ENCODE measurements at places on chromosomes 12 and 14.

- DNase-seq: peak; percentile 82
Observed at GRCh38 chr12:91023326-91024004, 18.7 kb upstream of the EPYC start.

DNA sequence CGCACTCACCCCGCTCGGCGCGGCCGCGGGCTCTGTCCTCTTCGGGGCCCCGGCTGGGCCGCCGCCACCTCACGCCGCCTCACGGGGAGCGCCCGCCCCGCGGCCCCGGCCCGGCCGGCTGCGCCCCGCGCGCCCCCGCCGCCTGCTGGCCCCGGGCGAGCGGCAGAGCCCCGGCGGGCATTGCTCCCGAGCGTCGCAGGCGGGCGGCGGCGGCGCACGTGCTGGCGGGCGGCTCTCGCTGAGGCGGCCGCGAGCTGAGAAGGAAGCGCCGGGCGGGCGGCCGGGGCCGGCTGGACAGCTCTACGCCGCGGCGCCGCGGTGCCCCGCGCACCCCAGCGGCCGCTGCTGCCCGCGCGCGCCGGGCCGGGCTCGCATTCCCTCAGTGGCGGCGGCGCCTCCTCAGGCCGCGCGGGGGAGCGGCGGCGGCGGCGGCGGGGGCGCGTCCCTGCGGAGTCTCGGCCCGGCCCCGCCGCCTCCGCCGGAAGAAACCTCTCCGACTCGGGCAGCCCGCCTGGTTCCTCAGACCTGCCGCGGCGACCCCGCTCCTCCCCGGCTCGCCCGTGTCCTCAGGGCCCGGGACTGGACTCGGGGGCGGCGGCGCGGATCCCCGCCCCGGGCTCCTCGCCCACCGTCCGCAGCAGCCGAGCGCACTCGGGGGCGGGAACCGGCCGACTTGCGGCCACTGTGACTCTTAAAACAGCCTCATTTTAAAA lies at the start of gene PITPNM2:
Gene PITPNM2 (minus strand): TSS at position 347 of the 713 bp plus-strand sequence. CDS start 116,500 bp downstream, outside the sequence.
- DNase-seq: no peak

DNA sequence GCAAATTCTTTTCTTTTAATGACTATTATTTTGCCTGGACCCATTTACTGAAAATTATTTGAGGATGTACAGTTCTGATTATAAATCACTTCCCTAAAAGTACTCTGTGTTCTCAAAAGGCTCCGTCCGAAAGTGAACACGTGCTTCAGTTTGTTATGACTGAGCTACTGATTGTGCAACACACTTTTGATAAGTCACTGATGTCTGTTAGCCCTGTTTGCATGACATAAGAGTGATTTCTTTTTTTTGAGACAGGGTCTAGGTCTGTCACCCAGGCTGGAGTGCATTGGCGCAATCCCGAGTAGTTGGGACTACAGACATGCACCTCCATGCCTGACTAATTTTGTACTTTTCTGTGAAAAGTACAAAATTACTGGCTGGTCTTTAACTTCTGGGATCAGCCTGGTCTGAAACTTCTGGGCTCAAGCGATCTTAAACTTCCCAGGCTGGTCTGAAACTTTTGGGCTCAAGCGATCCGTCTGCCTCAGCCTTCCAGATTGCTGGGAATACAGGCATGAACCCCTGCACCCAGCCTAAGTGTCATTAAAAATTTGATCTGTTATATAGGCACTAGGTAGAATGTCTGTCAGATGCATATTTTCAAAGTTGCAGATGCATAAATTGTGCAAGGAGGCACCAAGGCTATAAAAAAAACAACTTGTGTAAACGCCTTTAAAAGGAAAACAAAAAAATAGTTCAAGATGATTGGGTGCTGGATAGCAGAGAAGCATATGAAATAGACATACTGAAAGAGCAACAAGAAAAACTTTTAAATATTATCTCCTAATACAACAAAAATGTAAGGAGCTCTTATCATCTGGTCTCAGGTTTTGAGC lies 111.5 kb downstream of the SRGAP1 start:
- DNase-seq: peak; percentile 64

GRCh38 chr12:122687086-122687485 lies 16.1 kb downstream of the HCAR2 start:
- DNase-seq: peak; percentile 36

DNA sequence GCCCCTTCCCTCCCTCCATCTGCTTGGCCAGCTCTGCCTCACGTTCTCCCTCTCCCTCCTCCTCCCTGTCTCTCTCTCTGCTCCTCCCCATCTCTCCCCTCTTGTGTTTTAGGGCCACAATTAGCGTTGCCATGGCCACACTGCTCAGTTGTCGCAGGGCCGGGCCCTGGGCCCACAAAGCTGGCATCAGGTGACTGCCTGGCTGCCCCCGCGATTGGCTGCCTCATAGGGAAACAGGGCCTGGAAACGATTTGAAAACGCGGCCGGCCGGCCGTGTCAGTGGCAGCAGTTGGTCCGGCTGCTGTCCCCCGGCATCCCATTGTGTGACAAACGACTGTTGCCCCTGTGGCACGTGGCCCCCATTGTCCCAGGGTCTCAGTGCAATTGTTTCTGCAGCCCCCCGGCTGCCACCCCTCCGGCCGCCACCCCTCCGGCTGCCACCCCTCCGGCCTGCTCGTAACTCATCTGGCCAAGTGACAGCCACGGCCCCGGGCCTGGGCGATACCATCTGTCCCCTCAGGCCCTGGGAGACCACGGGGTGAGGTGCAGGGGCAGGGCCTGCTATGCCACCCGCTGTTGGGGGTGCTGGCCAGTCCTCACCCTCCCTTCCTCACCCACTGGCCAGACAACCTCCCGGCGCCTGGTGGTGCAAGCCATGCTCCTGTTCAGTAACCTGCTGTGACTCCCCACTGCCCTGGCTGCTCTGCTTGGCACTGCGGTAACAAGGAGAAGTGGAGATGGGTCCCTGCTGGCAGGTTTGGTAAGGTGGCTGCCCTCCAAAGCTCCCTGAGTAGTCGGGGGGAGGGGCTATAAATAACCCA lies 17.4 kb downstream of the FOXN4 start:
- no peak for DNase-seq

DNA sequence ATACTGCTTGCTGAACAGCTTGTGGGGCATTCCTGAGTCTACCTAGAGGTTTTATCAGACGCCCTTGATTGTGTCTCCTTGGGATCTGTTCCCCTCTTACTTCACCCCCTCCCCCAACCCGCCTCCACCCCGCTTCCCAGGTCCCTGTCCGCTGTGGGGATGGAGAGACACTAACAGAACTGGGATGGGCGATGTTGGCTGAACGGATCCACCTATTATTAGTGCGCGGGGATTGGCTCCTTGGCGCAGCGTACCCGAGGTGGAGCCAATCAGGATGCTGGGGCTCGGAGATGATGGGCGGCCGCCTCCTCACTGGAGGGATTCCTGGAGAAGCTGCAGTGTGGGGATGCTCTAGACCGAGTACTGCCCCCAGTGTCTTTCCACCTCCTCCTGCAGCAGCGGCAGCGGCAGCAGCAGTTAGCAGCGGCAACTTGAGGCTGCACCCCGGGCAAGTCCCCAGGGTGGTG lies at the start of gene SYT1:
Gene SYT1 (plus strand): TSS at position 372 of the 467 bp plus-strand sequence.
- DNase-seq: peak; percentile 55

DNA sequence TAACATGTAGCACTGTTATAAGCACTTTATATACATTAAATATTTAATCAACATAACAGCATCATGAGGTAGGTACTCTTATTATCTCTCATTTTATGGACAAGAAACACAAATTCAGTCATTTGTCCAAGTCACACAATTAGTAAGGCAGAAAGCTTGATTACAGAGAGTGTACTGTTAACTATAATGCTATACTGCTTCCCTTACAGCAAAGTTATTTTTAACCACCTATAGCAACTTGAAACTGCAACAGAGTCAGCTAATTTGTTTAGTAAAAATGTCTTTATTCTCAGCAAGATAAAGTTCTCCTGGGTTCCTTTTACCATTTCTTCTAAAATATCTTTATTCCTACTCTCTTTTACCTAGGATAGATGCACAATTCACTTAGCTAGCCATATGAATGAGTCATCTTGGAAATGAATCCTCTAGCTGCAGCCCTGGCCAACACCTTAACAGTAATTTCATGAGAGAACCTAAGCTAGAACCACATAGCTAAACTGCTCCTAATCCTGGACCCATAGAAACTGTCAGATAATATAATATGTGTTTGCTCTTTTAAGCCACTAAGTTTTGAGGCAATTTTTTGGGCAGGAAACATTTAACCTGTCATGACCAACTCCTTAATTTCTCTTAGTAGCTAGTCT lies 90.2 kb upstream of the HECTD1 start:
- DNase-seq: peak; percentile 45

- peak; percentile 89 for DNase-seq
Observed at GRCh38 chr12:69648476-69648875, 37.8 kb upstream of the LRRC10 start.

- DNase-seq: no peak
Observed at GRCh38 chr12:102043928-102044327, 17.9 kb downstream of the WASHC3 start.

- DNase-seq: no peak
Observed at GRCh38 chr12:68349921-68350606, 17.9 kb upstream of the MDM1 start.

GRCh38 chr14:76351941-76352340 lies 24.0 kb upstream of the ESRRB start:
- DNase-seq: peak; percentile 3

- peak; percentile 91 for DNase-seq
Observed at GRCh38 chr12:42960087-42960527, 370.6 kb upstream of the PRICKLE1 start.

GRCh38 chr12:2550561-2551411 lies 244.0 kb upstream of the FKBP4 start:
- no peak for DNase-seq

- no peak for DNase-seq
Observed at GRCh38 chr14:59939828-59940227, 19.9 kb downstream of the LRRC9 start.

- no peak for DNase-seq
Observed at GRCh38 chr14:103066399-103066798, 9.1 kb upstream of the CDC42BPB start.

DNA sequence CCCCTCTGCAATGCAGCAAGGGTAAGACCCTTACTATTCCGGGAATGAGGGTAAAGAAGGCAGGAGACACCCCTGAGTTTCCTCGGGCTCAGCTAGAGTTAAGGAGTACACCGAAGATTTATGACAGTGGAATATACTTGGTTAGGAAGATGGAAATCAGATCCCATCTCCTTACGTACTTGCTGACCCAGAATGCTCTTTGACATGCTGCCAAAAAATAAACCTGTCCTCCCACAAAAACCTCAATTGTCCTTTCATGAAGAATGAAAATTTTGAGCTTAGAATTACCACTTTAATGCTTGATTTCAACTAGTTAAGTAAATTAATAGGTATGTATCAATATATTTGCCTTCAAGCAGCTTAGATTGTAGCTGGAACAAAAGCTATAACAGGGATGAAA lies 99.5 kb downstream of the PRIMA1 start:
- DNase-seq: no peak

DNA sequence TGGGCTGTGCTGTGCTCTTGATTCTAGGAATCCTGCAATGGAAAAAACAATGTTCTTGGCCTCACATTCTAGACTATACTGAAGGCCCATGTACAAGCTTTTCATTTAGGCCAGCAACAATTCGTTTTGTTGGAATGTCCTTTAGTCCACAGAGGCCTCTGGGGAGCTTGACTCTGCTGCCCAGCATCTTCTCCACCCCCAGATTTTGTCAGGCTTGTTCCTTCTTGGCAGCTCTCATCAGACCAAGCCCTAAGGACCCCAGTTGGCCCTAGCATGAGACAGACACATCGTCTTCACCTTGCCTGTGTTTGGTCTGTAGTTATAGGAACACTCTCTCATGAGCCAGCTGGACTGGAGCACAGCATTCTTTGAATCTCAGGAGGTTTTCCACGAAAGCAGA lies 300.1 kb downstream of the VRK1 start:
- DNase-seq: no peak

- no peak for DNase-seq
Observed at GRCh38 chr14:104830781-104831180, 29.9 kb downstream of the ZBTB42 start.

GRCh38 chr14:80352471-80352870 lies 141.2 kb upstream of the DIO2 start:
- DNase-seq: no peak

- no peak for DNase-seq
Observed at GRCh38 chr14:90321891-90322290, 9.8 kb downstream of the NRDE2 start.

DNA sequence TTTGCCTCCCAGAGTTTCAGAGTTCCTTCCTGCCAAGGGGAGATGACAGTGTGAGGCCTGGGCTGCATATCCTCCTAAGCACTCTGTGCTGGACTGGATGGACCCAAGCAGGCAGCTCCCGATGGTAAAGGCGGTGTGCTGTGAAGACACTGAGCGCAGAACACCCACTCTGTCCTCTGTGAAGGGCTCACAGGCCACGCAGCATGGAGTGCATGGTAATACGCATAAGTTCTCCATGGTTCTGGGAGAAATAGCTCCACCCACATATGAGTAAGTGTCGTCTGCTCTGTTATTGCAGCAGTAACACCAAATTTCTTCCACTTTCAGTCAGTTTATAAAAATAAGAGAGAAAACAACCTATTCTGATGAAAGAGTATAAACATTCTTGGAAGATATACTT lies 55.8 kb downstream of the TMEM30B start:
- DNase-seq: no peak

GRCh38 chr12:46910830-46911229 lies 85.0 kb upstream of the SLC38A4 start:
- DNase-seq: no peak

- DNase-seq: no peak
Observed at GRCh38 chr14:96092936-96093335, 53.8 kb downstream of the C14orf132 start.

All from bronchial epithelial cell (primary cell).